ENCODE measurements at places on chromosomes 5 and 9. TPM values are rescaled to one million over a fixed set of nuclear protein-coding genes. Genes with fewer than 3 reads are reported as not detected.

Gene SAP30L
- 13.0 TPM for total RNA-seq

Gene F2RL1
- total RNA-seq, result 0.52 TPM

Gene TRPM3
- total RNA-seq, result 1.6 TPM

Gene SLC36A3
- not detected for total RNA-seq

Gene PCDHB4
- 1.6 TPM for total RNA-seq

Gene ST8SIA4
- total RNA-seq, result 6.3 TPM

Gene LEAP2
- 2.1 TPM for total RNA-seq

Gene IL3
- not detected for total RNA-seq

Gene TNC
- 30.8 TPM for total RNA-seq

Gene ENTPD2
- total RNA-seq, result 5.2 TPM

Gene PPP6C
- total RNA-seq, result 14.1 TPM

Gene RNF183
- total RNA-seq, result not detected

Gene AK8
- total RNA-seq, result 0.52 TPM

Gene CHSY3
- 12.5 TPM for total RNA-seq

Gene SMIM27
- 3.1 TPM for total RNA-seq

Gene HAVCR1
- total RNA-seq, result 0.52 TPM

Gene FOXD1
- 0.52 TPM for total RNA-seq

Gene PCDH1
- total RNA-seq, result 20.9 TPM

Gene QRFP
- not detected for total RNA-seq

Gene FBXL7
- total RNA-seq, result 3.7 TPM

Gene CKMT2
- total RNA-seq, result 92.9 TPM

Gene CTSV
- 1.6 TPM for total RNA-seq

Gene AJM1
- total RNA-seq, result 0.52 TPM

Gene REEP2
- 7.3 TPM for total RNA-seq

Gene PCAT7
- total RNA-seq, result not detected

Gene UBAP1
- total RNA-seq, result 21.4 TPM

Gene SLC1A3
- total RNA-seq, result 27.1 TPM

Gene ESM1
- total RNA-seq, result 0.52 TPM

Gene GPX8
- 23.5 TPM for total RNA-seq

Gene TRIP13
- total RNA-seq, result 5.7 TPM

Gene DMRT2
- total RNA-seq, result 23.5 TPM

Gene FAM163B
- total RNA-seq, result not detected

Gene DEPDC1B
- 3.1 TPM for total RNA-seq

Gene ALDH7A1
- total RNA-seq, result 29.7 TPM

Gene PHPT1
- total RNA-seq, result 109 TPM

Gene NUTM2G
- not detected for total RNA-seq

Gene SPINK4
- not detected for total RNA-seq

Gene PCDHGC4
- 3.7 TPM for total RNA-seq

Gene ARSK
- 6.3 TPM for total RNA-seq

Gene C5orf58
- not detected for total RNA-seq

Gene WDR70
- total RNA-seq, result 23.0 TPM

Gene SYK
- 4.7 TPM for total RNA-seq
